T follicular helper cell (primary cell): ENCODE measurements at places on chromosomes 5 and 9.

DNA sequence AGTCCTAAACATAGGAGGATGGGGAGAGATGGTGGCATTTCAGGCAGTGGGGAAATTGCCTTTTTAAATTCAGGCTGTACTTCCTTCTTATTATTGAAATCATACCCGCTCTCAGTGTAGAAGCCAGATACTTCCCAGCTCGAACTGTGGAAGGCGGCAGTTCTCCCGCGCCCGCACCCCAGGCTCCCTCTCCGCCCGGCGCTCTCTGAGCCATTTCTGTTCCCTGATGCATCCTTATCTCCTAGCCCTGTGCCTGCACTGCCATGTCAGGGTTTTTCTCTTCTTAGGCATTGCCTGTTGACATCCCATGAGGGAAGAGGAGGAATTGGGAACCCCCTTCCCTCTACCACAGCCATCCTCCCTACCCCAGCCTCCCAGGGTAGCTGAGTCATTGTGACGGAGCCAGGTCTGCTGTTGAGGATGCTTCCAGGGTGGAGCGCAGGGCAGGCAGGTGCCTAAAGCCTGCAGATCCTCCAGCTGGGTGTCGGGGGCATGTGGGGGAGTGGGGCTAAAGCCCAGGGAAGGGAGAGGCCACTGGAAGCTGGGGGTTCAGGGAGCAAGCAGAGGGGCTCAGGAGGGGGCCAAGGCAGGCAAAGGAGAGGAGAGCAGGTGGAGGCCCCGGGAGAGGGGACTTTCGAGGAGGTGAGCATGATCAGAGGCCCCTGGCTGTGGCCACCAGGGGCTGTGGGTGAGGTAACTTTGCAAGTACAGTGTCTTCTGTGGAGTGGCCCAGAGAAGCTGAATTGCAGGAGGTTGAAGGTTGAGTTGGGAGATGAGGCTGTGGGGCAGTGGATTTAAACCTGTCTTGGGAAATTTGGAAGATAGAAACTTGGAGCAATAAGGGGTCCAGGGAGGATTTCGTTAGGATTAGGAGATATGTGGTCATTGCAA, 16.2 kb downstream of the LAMC3 start:
- DNase-seq, result no peak

- DNase-seq, result no peak
These were observed 14.5 kb downstream of the CCT5 start for GRCh38 chr5:10264604-10265003.

DNA sequence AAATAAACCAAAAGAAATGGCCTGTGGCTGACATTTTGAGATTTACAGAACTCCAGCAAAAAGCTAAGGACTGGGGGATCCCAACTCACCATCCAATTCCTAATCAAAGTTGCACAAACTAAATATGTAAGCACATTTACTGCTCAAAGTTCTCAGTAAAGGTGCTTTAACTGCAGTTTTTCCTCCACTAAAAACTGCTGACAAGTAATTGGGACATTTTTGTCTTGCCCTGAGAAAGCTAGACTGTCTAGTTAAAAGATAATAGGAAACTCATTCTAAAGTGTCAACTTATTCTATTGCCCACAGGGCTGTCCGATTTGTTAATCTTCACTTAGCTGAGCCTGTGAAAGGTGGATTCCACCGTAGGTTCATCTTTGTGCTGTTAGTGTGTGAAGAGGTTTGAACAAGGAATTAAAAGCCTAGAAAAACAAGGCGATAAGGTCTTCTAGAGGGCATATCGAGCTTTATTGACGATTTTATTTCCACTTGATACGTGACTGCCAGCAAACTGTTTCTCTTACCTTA, 1.0 kb downstream of the DOCK8 start:
- DNase-seq, result no peak

DNA sequence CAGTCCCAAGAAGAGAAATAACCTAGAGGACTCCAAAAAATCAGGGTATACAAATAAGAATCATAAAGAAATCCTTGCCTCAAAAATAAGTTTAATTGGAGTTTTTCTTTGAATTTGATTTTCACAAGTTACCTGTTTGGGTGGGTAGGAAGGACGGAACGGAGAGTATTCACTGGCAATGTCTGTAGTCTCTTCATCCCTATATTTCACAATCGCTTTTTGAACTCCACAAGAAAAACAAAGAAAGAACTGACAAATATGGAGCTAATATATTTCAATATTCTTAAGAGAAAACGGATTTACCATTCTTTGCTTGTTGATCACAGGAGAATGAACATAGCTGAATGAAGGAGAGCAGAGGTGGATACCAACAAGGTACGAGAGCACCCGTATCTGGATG, 30.1 kb downstream of the MTMR12 start:
- no peak for DNase-seq

DNA sequence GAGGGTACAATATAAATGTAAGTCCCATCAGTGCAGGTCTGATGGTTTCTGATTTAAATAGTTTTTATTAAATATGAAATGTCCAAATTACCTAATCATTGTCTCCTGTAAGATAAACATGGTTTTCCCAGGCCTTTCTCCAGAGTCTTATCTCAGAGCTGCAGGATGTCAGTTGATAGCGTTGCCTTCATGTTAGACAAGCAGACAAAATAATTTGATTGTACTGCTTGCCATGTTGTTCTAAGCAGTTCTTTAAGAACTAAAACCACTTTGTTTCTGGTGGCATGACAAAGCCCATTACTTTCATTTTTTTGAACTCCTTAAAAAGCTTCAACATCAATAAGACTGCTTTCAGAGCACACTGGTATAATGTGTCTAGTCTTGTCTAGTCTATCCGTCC, 1073.5 kb downstream of the MAT2B start:
- no peak for DNase-seq

GRCh38 chr5:58775701-58776262, 192.9 kb downstream of the RAB3C start:
- DNase-seq, result no peak

- DNase-seq, result no peak
These were observed 143.4 kb upstream of the APC start for GRCh38 chr5:112594095-112594850.

GRCh38 chr9:119322184-119322583, 47.1 kb downstream of the BRINP1 start:
- no peak for DNase-seq

- DNase-seq, result no peak
These were observed 12.0 kb downstream of the PKD2L2 start for GRCh38 chr5:137901011-137901817.

- DNase-seq, result no peak
These were observed 1.0 kb upstream of the MINAR2 start for GRCh38 chr5:129746876-129747275.
